NCI-H1436 treated with DMSO at 0.1 percent for 48 hours (cell line): ENCODE measurements at places on chromosomes 1 and 21.

DNA sequence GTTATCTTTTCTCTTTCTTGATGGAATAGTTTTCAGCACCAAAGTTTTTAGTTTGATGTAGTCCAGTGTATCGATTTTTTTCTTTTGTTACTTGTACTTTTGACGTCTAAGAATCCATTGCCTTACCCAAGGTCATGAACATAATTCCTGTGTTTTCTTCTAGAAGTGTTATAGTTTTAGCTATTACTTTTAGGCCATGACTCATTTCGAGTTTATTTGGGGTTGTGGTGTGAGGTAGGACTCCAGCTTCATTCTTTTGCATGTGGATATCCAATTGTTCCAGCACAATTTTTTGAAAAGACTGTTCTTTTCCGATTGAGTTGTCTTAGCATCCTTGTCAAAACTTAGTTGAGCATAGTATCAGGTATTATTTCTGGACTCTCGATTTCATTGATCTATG, 79.4 kb upstream of the SELENON start:
- no peak for DNase-seq

GRCh38 chr1:241591317-241591716, 48.9 kb downstream of the CHML start:
- DNase-seq = no peak

- DNase-seq = peak; percentile 98
These were observed 94.0 kb downstream of the DPYD start for GRCh38 chr1:97826820-97827219.

DNA sequence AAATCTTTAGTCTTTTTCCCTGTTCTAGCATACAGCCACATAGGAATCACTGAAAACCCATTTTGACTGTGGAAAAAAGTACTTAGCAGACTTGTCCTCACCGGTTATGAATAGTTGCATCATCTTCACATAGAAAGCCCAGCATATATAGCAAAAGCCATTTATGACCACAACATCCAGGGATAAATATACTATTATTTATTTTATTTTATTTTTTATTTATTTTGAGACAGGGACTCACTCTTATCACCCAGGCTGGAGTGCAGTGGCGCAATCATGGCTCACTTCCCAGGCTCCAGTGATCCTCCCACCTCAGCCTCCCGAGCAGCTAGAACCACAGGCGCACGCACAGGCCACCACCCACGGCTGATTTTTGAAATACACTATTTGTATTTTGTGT, 175.3 kb downstream of the GALNT2 start:
- DNase-seq = no peak

GRCh38 chr1:241883159-241883558, 35.2 kb downstream of the EXO1 start:
- no peak for DNase-seq

GRCh38 chr1:84688463-84689061, 1.7 kb downstream of the SSX2IP start:
- no peak for DNase-seq
